ENCODE measurements at places on chromosomes 13 and 19.

GRCh38 chr13:69274231-69274630 is 833.4 kb upstream of the ATXN8OS start:
- DNase-seq, result no peak

DNA sequence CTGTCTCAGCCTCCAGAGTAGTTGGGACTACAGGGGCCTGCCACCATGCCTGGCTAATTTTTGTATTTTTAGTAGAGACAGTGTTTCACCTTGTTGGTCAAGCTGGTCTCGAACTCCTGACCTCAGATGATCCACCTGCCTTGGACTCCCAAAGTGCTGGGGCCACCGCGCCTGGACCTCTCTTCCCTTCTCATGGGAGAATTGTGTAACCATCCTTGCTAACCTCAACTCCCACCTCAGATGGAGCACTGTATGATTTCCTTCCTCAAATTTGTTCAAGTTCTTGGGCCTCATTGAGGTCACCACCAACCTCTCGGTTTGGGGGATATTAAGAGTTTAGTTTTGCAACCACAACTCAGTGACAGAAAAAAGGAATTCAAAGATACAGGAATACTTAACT is 10.7 kb downstream of the LILRA5 start:
- no peak for DNase-seq

DNA sequence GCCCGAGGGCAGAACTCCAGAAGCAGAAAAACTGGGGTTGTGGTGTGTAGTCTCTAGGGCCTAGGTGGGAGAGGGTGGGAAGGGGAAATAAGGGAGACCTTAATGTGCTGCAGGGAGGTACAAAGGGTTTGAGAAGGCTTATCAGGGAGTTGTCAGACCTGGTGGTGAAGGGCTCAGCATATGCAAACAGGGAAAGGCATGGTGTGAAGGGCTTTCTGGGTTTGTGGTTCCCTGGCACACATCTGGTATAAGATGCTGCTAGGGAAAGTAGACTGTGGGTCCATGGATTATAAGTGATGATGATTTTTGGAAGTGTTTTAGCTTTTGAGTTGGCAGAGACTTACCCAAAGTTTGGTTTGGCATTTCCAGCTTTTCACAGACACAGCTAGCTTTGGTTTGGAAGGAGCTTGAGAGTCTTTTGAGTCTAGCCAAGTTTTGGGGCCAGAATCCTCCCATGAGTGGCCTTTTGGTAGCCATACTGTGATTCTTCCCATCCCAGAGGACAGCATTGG is 2.2 kb downstream of the TRIM28 start:
- DNase-seq, result no peak

- DNase-seq, result no peak
Measured at GRCh38 chr19:40217934-40218890, at the start of gene TTC9B. TTC9B (minus strand) TSS chr19:40218384; CDS start chr19:40218381, 3 bp downstream.

DNA sequence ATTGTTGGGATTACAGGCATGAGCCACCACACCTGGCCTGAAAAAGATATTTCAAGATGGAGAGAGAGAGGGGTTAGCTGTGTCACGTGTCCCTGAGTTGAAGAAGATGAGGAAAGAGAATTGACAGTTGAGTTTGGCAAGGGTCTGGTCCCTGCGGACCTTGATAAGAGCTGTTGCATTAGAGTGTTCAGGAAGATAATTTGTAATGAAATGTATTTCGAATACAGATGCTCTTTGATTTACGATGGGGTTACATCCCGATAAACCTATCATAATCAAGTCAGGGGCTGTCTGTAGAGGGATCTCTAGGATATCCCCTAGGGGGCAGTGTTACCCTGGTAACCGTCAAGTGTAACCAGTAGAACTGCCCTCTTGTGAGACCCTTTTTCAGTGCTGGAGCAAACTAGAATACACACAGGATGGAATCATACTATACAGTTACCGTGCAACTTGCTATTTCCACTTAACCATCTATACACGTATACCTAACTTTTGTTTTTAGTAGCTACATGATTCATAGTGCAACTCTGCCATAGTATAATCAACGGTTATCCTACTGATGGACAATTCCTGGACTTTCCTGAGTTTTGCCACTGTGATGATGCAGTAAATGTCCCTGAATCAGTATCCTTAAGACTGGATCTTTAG is 1.5 kb upstream of the ELOF1 start:
- peak; percentile 40 for DNase-seq

- DNase-seq, result no peak
Measured at GRCh38 chr19:49125025-49125731, 5.8 kb downstream of the PPFIA3 start.

DNA sequence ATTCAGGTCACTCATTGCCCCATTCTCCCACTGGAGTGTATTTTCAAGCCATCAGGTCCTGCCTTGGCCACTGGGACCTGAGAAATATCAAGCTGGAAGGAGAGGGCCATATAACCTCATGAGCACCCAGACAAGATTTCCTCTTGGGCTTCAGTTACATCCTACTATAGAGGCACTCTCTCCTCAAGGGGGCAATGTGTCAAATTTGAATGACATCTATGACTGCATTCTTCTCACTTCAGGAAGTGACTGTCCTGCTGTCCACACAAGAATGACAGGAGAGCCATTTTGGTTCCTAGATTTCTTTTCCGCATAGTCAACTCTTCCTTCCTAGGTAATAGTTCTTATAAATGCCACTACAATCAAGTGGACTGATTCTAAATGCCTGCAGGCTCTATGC is 416.2 kb downstream of the DIAPH3 start:
- DNase-seq, result no peak

DNA sequence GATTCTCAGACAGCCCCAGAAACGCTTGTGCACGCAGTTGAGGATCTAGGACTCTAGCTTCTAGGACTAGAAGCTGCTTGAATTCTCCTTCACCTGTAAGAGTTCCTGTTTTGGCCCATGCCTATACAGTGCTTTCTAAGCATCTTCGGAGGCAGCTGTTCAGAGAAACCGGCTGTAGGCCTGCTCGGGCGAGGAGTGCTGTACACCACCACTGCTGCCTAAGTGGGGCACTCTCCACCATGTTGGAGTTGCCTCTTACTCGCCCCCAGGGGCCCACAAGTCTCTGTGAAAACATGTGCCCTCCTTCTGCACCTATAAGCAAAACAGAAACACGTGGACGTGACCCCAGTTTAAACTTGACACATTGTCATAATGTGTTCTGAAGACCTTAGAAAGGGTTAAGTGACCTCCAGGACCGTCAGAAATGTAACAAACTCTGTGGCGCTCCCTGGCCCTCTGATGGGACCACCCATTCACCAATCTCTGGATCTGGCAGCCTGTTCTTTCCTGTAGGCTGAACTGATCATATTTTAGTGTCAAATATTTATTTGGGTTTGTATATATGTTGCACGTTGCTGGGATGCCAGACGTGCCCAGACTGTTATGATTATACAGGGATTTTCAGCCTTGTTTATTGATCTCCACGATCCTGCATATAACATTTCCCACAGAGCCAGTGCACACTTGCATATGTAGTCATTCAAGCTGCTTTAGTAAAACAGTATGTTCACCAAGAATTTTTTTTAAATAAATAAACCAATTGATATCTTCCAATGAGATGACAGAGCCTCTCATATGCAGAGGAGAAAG is 60.8 kb downstream of the C13orf42 start:
- DNase-seq, result no peak

Measured in AG09319 (cell line).